AG20443 (cell line): ENCODE measurements at places on chromosomes 5 and 9.

- DNase-seq: no peak
Measured at GRCh38 chr9:106277966-106278365, 583.6 kb downstream of the TMEM38B start.

- DNase-seq: no peak
Measured at GRCh38 chr5:72082048-72082447, 25.2 kb upstream of the MAP1B start.

- DNase-seq: peak; percentile 54
Measured at GRCh38 chr5:141363952-141364660, at the start of gene PCDHGA5. TSS of gene PCDHGA5 (plus strand) at chr5:141364162. CDS start at chr5:141364331, 169 bp downstream.

- peak; percentile 77 for DNase-seq
Measured at GRCh38 chr5:156815988-156816599, 34.0 kb upstream of the PPP1R2B start.

- DNase-seq: no peak
Measured at GRCh38 chr5:113205807-113206206, 229.0 kb downstream of the TSSK1B start.

DNA sequence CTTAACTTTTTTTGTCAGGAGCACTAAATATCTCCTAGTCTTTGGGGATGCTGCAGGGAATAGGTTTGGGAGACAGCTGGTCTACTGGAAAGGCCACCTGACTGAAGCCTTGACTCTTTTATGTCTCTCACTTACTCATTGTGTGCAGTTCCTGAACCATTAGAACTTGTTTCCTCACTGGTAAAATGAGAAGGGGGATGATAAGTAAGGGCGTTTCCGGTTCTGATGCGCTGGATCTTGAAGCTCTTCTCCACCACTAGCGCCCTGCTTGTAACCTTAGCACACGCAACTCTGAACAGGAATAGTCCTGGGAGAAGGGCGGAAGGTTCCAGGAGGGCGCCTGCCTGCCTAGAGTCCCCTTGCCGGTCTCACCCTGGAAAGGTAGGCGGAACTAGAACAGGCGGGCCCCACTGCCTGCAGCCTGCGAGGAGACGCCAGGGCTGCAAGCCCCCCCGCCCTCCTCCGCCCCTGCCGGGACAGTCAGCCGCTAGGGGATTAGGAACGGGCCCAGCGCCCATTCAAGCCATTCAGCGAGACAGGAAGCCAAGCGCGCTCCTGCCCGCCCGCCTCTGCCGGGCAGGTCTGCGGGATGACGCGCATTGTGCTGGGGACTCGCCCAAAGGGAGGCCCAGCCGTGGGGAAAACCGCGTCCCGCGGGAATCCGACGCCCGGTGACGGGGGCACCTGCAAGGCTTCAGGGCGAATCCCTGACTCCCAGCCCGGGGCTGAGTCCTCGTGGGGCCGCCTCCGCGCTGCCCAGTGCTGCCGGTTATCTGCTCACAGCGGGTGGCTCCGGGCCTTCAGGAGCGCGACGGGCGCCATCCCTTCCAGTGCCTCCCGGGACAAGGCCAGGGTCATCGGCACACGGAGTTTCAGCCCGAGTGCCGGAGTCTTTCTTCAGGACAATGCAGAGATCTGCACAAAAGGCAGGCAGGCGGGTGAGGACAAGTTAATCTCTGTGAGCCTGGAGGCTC, 44.0 kb upstream of the XPA start:
- DNase-seq: peak; percentile 74

DNA sequence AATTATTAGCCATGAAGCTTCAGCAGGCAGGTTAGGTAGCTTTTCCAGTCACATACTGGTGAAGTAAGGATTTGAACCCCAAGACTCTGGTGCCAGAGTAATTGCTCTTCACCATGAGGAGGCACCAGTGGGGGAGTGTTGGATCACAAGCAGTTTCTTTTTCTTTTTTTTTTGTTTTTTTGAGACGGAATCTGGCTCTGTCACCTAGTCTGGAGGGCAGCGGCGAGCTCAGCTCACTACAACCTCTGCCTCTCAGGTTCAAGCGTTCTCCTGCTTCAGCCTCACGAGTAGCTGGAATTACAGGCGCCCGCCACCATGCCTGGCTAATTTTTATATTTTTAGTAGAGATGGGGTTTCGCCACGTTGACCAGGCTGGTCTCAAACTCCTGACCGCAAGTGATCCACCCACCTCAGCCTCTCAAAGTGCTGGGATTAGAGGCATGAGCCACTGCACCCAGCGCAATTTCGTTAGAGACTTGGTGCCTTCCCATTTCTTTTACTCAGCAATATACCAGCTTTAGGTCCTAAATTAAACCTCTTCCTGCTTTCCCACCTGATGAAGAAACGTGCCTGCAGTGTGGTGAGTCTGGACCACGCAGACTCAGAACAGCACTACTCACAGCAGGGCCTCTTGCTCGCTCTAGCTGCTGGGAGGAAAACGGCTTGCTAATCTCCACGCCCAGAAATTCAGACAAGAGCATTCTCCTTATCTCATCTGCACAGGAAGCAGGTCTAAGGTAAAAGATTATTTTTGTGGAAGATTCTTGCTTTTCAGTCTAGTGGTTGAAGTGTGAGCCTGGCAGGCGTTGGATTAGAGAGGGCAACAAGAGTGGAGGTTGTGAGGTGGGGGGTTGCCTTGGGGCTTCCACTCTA, at the start of gene S100Z:
S100Z (plus strand) TSS at position 596 of the 873 bp plus-strand sequence. CDS start 25,346 bp downstream, outside the sequence.
- DNase-seq: no peak

DNA sequence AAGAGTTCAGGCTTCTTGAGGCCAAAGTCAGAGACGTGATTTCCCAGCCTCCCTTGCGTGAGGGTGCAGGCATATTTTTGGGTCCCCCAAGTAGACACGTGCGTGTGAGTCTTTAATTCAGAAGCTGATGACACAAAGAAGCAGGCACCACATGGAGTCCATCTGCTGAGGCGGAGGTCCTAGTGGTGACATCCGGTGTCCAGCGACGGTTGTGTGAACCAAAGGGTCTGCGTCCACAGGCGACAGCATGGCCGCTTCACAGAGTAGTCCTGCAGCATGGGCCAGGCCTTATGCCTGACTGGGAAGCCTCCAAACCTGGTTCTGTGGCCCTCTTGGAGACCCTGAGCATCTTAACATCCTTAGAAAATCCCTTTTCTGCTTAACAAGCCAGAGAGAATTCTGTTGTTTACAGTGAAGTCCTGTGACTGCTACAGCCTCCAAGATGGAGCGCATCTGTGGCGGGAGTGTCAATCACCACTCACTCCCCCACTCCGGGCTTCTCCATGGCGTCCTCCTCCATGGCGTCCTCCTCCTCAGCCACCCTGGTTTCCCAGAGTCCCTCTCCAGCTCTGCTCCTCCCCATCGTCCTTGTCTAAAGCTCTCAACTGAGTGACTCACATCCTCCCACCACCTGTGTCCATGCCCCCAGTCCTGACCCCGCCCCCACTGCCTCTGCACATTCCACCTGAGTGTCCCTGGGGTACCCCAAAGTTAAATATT, 133.8 kb downstream of the PAX5 start:
- no peak for DNase-seq

- DNase-seq: no peak
Measured at GRCh38 chr5:56786346-56786745, 29.0 kb upstream of the MAP3K1 start.

DNA sequence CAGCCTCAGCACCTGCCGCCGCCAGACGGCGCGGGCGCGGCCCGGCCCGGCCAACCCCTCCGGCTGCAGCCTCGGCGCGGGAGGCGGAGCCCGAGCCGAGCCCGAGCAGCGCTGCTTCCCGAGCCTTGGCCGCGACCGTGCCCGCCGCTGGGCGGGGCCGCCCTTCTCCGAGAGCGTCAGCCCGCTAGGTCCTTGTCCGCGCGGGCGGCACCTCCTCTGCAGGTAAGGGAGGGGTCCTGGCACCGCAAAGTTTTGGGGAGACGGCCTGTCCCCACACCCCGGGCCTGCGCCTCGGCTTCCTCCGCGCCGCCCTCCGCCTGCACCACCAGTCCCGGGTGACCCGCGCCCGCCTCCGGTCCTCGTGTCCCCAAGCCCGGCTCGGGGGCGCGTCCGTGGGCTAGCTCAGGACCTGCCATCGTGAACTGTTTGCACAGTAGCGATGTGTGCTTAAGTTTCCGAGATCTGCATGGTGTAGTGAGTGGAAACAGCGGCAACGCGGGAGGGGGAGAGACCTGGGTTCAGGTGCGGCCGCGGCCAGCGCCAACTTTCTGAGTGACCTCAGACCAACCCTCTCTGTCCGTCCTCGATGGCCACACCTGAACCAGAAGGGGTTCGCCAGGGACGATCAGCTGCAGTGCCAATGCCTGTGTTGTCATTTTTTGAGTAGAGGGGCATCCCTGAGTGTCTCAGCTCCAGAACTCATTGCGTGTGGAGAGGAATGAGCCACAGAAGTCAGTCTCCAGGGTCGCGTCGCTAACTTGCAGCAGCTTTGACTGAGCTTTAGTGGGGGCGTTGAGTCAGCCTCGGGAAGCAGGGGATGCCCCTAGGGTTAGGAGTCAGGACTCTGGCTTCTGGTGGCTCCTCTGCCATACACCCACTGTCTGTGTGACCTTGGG, at the start of gene FRMPD1:
FRMPD1 (plus strand) TSS at position 82 of the 896 bp plus-strand sequence. CDS start 41,688 bp downstream, outside the sequence.
- peak; percentile 93 for DNase-seq

DNA sequence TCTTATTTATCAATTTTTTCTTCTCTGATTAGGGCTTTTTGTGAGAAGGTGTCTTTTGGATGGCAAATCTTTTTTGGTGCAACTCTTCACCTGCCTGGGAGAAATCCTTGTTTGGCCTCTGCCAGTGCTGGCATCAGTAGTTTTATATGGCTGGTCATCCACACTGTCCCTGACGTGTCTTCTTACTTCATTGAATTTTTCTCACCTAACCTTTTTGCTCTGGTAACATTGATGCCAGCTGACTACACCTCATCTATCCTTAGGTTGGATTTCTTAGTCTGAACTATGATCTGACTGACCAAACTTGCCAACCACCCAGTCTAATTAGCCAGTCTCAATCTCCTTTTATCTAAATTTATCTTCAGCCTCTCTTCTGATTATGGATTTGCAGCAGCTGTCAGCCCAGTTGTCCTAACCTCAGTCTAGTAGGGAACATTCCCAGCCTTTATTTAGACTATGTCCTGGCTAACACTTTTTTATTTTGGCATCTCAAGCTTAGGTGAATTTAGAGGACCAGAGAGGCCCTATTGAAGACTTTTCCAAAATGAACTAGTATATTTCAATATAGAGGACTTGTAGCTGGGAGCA, 10.6 kb upstream of the TMEM38B start:
- DNase-seq: no peak

- DNase-seq: peak; percentile 6
Measured at GRCh38 chr5:150079909-150080461, 6.4 kb downstream of the CSF1R start.

GRCh38 chr5:78979909-78980308, 5.2 kb downstream of the ARSB start:
- DNase-seq: no peak

DNA sequence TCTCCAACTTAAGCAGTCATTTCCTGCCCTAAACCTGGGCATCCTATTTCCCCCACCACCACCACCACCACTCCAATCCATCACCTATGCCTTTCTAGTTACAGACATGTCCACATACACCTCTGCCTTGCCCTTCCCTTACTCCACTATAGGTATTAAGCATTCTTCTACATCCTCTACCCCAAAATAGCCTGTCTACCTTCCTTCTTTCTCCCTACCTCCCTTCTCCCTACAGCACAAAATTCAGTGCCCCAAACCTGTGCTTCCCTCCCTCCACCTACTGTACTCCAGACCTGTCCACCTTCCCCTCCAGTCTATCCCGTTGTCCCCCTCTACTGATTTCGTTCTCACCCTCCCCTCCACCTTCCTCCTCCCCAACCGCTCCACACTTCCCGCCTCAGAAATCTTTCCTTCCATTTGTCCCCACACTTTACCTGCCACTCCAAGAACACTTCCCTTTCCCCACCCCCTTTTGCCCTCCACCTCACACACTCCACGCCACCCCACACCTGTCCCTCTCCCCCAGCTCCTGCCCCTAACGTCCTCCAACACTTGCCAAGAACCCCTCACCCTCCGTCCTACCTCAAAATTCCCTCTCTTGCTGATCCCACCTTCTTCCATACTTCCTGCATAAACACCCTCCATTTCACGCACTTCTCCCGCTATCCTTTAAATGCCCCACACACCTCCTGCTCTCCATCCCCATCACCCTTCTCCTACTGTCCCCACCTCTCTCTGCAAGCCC, 1.6 kb downstream of the STRBP start:
- no peak for DNase-seq

- no peak for DNase-seq
Measured at GRCh38 chr5:83767409-83767992, 46.8 kb upstream of the HAPLN1 start.

GRCh38 chr5:159504106-159504856, 174.0 kb upstream of the IL12B start:
- DNase-seq: peak; percentile 29

DNA sequence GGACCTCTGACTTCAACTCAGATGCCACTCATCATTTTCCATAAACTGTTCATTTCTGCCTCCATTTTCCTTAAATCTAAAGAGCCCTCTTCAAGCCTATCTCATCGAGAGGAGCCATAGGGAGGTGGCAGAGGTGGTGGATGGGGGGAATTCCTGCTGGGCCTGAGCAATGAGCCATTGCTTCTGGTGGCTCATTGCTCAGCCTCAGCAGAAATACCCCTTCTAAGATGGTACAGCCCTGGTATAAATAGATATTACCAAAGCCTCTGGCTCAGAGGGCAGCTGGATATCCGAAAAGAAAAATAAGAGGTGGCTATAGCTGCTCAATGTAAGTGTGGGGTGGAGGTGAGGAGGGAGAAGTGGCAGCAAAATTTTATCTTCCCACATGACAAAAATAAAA, 313.5 kb downstream of the CAAP1 start:
- no peak for DNase-seq

- peak; percentile 68 for DNase-seq
Measured at GRCh38 chr5:177447066-177447610, 524 bp downstream of the PRR7 start.

DNA sequence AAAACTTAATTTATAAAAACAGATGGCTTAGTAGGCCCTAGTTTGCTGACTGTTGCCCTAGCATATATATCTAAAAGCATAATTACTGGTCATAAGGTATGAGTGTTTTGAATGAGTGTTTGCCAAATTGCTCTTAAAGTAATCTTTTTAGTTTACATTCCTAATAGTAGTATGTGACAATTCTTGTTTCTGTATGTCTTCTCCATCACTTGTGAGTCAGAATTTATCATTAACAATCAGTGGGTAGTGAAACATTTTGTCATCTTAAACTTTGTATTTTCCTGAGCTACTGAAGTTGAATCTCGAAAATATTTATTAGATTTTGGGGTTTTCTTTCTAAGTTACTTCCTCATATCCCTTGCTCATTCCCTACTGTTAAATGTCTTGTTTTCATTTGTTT, 49.6 kb downstream of the APC start:
- DNase-seq: no peak
